ENCODE measurements at places on chromosomes 6 and 20.

GRCh38 chr6:168825226-168826077 lies 384.5 kb downstream of the SMOC2 start:
- DNase-seq: no peak

DNA sequence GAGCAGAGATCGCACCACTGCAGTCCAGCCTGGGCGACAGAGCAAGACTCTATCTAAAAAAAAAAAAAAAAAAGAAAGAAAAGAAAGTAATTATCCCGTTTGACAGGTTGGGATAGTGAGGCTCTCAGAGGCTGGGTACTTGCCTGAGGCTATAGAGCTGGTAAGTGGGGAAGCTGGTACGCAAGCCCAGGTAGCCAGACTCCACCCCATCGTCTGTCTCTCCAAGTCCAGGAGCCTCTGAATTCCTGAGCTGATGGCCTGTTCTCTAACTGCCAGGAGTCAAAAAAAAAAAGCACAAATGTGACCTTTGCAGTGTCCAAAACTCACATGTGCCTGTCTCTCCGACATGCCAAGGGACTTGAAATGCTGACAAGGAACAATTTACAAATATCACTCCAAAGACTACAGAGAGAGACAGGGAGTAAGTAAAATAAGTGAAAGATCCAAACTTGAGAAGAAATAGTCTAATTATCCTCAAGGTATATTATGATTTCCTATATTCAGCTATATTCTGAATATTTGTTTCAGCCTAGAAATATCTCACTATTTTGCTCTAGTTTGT lies 109.1 kb upstream of the SCAF8 start:
- DNase-seq: no peak

DNA sequence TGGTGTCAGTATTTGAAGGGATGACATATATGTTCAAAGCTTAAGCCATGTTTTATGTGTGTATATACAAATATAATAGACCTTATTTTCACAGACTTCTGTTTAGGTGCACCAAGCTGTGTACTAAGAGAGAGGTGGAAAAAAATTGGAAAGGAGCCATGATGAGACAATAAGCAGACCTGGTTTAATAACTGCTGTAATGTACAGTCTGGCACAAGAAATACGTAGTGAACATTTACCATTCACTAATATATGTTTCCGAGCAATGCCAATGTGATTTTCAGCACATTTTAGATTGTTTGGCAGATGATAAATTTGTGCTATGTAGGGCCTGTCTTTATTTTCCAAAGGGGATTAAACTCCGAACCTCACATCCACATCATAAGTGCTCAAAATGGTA lies 116.3 kb downstream of the KHDC1L start:
- no peak for DNase-seq

DNA sequence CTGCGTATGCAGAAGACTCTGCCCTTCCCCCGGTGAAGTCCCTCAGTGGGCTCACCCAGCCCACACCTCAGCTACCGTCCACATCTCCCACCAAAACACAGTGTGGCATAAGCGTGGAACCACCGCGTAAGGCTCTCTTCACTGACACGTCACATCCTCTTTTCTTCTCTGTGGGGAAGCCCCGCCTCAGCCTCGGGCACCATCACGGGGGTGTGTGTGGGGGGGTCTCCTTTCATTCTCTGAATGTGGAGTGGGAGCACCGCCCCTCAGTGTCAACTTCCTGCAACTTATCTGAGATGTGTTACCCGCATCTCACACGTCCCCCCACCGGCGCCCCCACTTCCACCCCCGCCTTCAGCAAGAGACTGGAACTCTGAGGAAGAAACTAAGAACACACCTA lies 388.4 kb upstream of the JARID2 start:
- peak; percentile 75 for DNase-seq
